Suppressor macrophage (primary cell): ENCODE measurements at places on chromosomes 11 and 22.

DNA sequence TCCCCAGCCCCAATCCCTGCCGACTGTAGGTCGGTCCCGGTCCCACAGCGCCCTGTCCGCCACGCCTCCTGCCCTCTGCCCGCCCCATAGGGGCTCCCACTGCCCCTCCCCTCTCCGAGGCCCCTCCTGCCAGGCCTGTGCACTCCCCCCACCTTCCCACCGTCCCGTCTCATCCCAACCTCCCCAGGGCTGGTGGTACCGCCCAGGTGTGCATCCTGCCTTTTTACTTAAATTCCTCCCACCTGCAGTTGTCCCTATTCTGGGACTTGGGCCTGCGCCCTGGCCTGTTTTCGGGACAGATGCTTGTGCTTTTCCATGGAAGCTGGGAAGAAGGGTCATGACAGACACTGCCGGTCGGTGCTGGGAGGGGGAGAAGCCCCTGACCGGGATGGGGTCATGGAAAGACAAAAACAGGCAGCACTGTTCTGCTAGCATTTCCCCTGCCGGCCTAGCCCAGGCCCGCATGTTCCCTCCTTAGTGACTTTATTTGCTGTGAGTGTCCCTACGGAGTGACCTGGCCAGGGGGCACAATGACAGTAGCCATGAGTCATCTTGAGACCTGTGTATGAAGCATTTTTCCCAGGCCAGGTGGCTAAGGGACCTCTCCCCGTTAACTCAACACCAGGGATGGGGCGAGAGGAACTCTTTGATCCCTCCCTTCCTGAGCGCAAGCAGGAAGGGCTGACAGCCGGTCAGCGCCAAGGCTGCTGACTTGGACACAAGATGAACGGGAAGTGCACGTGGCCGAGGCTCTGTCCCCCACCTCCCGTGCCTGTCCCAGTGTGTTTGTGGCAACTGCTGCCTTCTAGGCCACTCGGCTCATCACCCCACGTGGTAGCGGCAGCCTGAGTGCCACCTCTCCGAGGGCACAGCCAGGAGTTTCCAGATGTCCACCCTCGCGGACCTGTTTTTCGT, 7.1 kb downstream of the TBX1 start:
- DNase-seq = peak; percentile 84

- no peak for DNase-seq
These were observed 119.1 kb upstream of the MTNR1B start for GRCh38 chr11:92850296-92850826.

- no peak for DNase-seq
These were observed 92.6 kb downstream of the PKNOX2 start for GRCh38 chr11:125257190-125257579.

DNA sequence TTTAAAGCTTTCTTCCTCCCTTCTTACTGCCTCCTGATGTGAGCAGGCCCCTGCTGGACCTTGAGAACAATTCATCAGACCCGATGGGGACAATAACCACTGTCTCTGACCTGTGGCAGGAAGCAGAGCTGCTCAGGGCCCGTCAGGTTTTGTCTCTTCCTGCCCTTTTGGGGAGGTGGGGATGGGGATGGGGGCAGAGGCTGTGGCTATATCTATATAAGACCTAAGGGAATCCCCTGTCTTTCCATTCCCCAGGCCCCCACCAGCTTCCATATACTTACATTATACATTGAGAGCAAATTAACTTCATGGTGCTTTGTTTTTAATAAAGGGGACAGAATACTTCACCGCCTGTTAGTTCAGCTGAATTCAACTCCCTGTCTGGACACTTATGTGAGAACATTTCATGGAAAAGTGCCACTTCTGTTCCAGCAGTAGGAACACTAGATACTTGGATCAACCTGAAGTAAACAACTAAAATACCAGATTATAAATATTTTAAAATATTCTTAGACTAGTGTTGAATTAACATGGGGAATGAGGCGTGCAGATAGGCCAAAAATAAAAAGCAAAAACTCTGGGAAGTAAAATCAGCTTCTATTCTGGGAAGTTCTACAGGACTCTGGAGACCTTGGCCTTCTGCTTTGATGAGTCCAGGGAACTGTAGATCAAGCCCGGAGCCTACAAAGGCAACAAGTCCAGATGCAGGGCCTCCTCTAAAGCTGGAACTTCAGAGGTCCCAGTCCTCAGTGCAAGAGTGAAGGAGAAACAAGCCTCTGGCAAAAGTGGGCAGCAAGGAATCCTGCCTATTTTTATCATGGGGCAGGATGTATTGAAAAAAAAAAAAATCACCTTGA, 11.1 kb downstream of the ZP1 start:
- DNase-seq = no peak

GRCh38 chr11:9231848-9232177, 33.3 kb downstream of the DENND5A start:
- DNase-seq = peak; percentile 79
